ENCODE measurements at places on chromosomes 4 and X.
A peak's percentile ranks its signal among the peaks of the same experiment; 100 is the strongest.

GRCh38 chrX:70336767-70337166, 46.9 kb downstream of the KIF4A start:
- DNase-seq: no peak

GRCh38 chr4:68997040-68997439, 45.4 kb upstream of the UGT2A3 start:
- no peak for DNase-seq

- no peak for DNase-seq
Measured at GRCh38 chr4:74873545-74874301, 59.2 kb upstream of the PARM1 start.

DNA sequence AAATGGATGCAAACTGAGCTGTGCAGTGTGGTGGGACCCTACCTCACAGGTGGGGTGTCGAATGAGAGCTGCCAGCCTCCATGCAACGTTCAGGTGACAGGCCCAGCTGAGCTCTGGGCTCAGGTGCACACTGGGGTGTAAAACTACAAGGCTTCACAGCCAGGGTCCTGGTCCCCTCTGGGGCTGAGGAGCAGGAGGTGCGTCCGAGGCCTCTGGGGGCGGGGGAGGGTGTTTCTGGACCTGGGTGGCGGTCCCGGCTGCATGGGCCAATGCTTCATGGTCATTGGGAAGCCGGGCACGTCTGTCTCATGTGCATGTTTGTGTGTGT, 26.5 kb upstream of the SORCS2 start:
- no peak for DNase-seq

DNA sequence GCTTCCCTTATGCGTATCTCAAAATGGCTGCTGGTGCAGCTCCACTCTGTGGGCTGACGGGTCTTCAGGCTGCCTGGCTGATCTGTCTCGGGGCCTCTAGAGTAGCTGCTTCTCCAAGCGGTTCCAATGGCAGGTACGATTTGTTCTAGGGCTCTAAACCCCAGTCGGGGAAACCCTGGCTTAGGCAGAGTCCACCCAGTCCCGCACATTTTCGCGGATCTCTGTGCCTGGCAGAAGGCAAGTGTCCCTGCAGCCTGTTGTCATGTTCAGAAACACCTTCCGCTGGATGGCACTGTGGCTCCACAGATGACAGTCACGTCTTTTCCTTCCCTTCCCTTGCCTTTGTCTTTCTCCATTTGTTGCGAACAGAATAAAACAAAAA, 54.4 kb downstream of the NBDY start:
- DNase-seq: no peak

GRCh38 chrX:7330971-7331746, 183.2 kb upstream of the PUDP start:
- peak; percentile 7 for DNase-seq

DNA sequence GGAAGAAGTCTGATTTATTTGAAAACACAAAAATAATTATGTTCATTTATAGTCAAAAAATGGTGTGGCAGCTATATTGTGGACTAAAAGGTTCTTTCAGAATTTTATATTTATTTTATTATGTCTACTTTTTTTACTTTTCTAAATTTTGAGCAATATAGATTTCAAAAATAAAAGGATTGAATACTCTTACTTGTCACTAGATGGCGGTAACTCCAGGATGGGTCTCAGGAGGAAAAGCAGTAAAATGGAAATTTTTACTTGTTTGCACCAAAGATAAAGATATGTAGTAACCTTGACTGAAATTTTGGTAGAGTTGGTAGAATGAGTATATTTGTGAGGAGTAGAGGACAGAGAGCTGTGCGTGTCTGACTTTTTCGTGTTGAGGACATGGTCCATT, 14.5 kb upstream of the DACH2 start:
- no peak for DNase-seq

Data from brain pericyte (primary cell).